HFFc6 (cell line): ENCODE measurements at places on chromosomes 2 and 18.

GRCh38 chr2:111139637-111140317 is 19.1 kb downstream of the BCL2L11 start:
- no peaks in the 10 kb centered on the region for H3K4me1 ChIP-seq
- DNase-seq: no peak
- no peaks in the 10 kb centered on the region; the same call in 1 of the 2 replicates for H3K27me3 ChIP-seq
- no peak overlapping the region for H3K27ac ChIP-seq
- no peaks in the 10 kb centered on the region for H3K36me3 ChIP-seq

GRCh38 chr18:55585065-55585919 is 2.7 kb downstream of the TCF4 start:
- H3K4me1 ChIP-seq: peaks cover 59% of the 10 kb centered on the region
- peak overlapping the region; percentile 91 for H3K27ac ChIP-seq
- H3K4me3 ChIP-seq: peak overlapping the region; percentile 93

DNA sequence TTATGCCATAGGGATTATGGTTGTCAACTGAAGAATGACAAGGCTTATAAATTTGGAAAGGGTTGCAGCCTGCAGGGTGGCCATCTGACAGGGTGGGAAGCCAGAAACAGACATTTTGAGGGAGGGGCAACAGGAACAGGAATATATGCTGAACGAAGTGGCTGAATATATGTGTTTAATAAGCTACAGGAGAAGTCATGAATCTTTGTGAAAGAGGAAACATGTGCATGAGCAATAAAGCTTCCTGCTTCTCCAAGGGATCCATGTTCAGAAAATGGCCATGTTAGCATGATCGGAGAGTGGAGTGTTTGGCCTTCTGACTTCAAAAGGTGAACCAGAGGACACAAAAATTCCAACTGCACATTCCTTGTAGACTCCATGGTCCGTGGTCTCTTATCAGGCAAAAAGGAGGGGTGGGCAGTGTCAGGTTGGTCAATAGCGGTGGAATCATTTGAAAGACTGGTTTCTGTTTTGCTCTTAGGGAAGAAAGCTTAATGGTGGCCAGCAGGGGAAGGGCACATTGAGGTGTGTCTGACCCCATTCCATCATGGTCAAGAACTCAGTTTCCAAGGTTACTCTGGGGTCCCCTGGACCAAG is 144.1 kb downstream of the SOCS6 start:
- H3K36me3 ChIP-seq: peaks cover 4% of the 10 kb centered on the region
- DNase-seq: no peak
- H3K27ac ChIP-seq: peak overlapping the region; percentile 37; the same call in 1 of the 2 replicates

- peak; percentile 9 for DNase-seq
- no peak overlapping the region for H3K27ac ChIP-seq
- peaks cover 10% of the 10 kb centered on the region for H3K27me3 ChIP-seq
- no peaks in the 10 kb centered on the region for H3K4me1 ChIP-seq
Measured at GRCh38 chr2:169452080-169452479, 27.2 kb upstream of the BBS5 start.

DNA sequence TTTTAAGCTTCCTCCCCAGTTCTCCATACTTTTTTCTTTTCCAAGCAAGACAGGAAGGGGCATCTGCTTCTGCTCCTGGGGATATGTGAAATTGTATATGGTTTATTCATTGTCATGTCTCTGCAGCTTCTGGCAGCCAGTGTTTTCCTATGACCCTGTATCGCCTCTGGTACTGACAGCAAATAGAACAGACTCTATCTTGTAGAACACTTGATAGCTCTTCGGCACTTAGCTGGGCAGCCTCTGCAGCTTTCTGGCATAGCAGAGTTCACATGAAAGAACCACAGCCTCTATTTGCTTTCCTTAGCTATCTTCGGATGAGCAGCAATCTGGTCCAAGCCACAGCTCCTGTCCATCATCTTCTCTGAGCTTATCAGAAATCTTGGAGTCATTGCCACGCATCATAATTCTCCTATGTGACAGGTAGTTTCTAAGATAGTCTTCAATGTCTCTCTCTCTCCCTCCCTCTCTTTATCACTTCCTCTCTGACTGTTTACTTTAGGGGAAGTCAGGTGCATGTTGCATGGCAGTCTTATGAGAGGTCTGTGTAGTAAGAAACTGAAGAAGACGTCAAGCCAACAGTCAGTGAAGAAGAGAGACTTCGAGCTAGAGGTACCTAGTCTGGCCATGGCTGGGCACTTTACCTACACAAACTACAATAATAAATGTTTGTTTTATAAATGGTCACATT is 627.7 kb upstream of the CDH2 start:
- H3K36me3 ChIP-seq: peaks cover 21% of the 10 kb centered on the region
- H3K4me3 ChIP-seq: no peak overlapping the region
- H3K27ac ChIP-seq: no peak overlapping the region
- peaks cover 60% of the 10 kb centered on the region for H3K4me1 ChIP-seq

- DNase-seq: peak; percentile 98
- peak overlapping the region; percentile 85 for H3K4me3 ChIP-seq
- H3K4me1 ChIP-seq: peaks cover 80% of the 10 kb centered on the region
- H3K36me3 ChIP-seq: no peaks in the 10 kb centered on the region
- H3K27ac ChIP-seq: peak overlapping the region; percentile 96
- H3K27me3 ChIP-seq: 0 out of 2 replicates have a peak, but pooled peaks cover 2% of the 10 kb centered on the region
Measured at GRCh38 chr2:220228310-220229006, 601.0 kb downstream of the SLC4A3 start.
